ENCODE measurements at places on chromosomes 1 and 21.

GRCh38 chr21:38236232-38236631 lies 20.6 kb upstream of the KCNJ15 start:
- DNase-seq = no peak

- DNase-seq = no peak
Measured at GRCh38 chr1:161158316-161159010, 837 bp upstream of the USP21 start.

GRCh38 chr1:68210829-68211228 lies 21.5 kb downstream of the WLS start:
- DNase-seq = no peak

DNA sequence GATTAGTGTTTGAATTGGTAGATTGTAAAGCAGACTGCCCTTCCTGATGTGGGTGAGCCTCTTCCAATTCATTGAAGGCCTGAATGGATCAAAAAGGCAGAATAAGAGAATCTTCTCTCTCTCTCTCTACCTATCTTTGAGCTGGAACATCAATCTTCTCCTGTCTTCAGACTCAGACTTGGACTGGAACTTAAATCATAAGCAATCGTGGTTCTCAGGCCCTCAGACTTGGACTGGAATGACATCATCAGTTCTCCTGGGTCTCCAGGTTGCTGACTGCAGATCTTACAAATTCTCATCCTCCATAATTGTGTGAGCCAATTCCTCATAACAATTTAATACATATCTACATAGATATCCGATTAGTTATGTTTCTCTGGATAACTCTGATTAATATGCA lies 66.8 kb downstream of the IER5 start:
- no peak for DNase-seq

DNA sequence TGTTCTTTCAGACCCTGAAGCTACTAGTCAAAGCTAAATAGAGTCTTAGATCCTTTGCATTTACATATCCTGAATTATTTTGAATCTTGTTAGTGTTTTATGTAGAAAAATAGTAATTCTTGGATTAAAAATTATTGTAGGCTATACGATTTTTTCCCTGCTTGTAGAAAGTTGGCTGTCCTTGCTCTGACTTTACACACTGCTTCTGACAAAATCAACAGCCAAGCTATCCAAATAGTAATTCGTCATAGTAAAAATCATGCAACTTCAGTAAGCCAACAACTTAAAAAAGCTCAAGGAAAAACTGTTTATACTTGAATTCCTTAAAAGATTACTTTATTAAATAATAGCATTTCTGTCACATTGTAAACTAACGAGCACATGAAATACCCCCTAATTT lies 7.5 kb upstream of the KRTAP23-1 start:
- no peak for DNase-seq

DNA sequence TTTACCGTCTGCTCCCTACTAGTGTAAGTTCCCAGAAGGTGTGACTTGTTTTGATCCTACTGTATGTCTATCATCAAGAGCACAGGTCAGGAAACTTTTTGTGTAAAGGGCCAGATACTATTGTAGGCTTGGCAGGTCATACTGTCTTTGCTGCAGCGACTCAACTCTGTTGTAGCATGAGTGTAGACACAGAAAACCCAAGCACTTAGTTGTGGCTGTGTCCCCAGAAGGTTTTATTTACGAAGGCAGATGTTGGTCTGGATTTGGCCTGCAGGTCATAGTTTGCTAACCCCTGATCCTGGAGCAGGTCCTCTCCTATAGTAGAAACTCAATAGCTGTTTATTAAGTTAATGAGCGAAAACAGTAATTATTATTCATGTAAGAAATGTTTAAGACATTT lies 365.9 kb upstream of the B3GALT2 start:
- DNase-seq = no peak

- DNase-seq = no peak
Measured at GRCh38 chr21:34887105-34887442, 162.0 kb downstream of the RUNX1 start.

- no peak for DNase-seq
Measured at GRCh38 chr1:39575191-39576015, 1.2 kb downstream of the PABPC4 start.

DNA sequence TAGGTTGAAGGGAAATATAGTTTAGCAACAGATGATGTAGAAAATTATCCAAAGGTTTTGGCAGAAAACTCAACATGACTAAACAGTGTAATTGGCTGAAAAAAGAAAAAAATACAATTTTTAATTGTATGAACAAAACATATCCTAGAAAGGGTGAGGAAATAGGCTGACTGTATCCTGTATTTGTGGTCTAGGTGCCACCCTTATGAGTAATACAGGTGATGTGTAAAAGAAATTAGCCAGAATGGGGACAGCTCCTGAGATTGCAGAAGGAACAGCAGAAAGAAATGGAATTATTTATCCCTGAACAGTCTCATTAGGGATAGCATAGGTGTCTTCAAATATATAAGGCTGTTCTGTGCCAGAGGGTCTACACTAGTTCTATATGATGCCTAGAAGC lies 24.6 kb downstream of the DNASE2B start:
- no peak for DNase-seq

DNA sequence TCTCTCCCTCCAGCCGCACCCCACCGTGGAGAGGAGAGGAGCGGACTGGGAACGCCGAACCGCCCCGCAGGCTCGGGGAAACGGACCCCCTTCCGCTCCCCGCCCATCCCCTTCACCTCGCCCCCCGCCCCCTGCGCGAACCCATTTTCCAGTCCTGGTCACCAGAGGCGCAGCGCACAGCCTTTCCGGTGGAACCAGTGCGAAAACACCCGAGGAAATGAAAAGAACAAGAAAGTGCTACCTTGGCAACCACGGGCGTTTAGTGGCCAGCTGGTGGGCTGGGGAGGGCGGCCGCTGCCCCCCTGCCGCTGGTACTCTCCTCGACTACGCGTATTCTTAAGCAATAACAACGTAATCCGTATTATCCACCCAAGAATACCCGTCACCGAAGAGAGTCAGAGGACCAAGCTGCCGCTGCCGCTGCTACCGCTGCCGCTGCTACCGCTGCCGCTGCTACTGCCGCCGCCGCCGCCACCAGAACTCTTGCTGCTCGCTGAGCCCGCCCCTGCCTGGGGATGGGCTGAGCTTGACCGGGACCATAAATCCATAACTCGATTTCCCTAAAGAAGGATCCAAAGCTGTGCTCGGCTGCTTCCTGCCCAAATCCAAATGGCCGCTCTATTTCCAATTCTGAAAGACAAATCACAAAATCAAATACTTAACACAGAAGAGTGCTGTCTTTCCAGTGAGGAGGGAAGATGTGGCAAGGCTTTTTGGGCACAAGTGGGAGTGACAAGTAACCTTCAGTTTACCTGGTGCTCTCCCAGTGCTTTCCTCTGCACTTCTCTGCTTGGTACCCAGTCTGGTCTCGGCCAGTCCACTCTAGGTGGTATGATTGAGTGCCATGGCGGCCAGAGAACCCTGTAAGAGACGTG lies 125.2 kb upstream of the DPYD start:
- DNase-seq = no peak

- DNase-seq = no peak
Measured at GRCh38 chr1:105101261-105101660, 1351.6 kb downstream of the AMY1C start.

DNA sequence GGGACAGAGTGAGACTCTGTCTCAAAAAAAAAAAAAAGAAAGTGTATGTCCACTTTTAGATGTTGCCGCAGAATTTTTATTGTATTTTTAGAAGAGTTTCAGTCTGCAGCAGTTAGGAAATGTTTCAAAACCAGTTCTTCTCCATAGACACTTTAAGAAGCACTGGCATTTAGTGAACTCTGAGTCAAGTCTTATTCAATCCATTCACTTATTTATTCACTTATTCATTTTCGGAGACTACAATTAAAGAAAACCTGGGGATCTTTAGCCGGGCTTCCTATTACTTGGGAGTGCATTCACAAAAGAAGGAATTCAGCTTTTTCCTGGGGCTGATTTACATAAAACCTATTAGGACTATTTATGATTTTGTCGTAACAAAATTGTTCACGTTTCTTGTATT lies 12.3 kb downstream of the RCAN3 start:
- DNase-seq = no peak

DNA sequence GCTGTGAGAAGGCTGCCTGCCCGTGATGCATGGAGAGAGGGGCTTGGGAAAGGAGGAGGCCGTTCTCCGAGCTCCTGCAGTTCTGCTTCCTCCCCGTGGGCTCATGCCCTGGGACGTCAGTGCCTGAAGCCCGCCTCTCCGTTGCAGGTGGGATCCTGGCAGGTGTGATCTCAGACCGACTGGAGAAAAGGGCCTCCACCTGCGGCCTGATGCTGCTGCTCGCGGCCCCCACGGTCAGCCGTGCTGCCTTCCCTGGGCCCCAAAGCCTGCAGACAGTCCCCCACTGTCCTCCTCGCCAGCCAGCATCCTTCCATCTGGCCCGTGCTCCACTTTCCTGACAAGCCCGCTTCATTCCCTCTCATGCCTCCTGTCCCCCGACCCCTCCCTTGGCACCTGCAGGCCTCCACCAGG lies 50.9 kb downstream of the SLC37A1 start:
- no peak for DNase-seq

GRCh38 chr1:15765495-15766194 lies 7.0 kb downstream of the FBLIM1 start:
- no peak for DNase-seq

- peak; percentile 93 for DNase-seq
Measured at GRCh38 chr1:209769171-209769904, 13.5 kb downstream of the TRAF3IP3 start.

GRCh38 chr21:25568246-25568645 lies 39.0 kb downstream of the MRPL39 start:
- no peak for DNase-seq

GRCh38 chr1:5915587-5916571 lies 76.3 kb downstream of the NPHP4 start:
- peak; percentile 75 for DNase-seq

- DNase-seq = no peak
Measured at GRCh38 chr1:198496216-198497143, 44.0 kb downstream of the ATP6V1G3 start.

- no peak for DNase-seq
Measured at GRCh38 chr1:164664127-164664526, 105.1 kb downstream of the PBX1 start.

- DNase-seq = no peak
Measured at GRCh38 chr1:46691997-46692790, 20.5 kb downstream of the TEX38 start.

- DNase-seq = no peak
Measured at GRCh38 chr1:25784575-25785051, 15.4 kb upstream of the SELENON start.

All from smooth muscle cell of the brain vasculature (primary cell).